ENCODE measurements at places on chromosomes 13 and 19.

DNA sequence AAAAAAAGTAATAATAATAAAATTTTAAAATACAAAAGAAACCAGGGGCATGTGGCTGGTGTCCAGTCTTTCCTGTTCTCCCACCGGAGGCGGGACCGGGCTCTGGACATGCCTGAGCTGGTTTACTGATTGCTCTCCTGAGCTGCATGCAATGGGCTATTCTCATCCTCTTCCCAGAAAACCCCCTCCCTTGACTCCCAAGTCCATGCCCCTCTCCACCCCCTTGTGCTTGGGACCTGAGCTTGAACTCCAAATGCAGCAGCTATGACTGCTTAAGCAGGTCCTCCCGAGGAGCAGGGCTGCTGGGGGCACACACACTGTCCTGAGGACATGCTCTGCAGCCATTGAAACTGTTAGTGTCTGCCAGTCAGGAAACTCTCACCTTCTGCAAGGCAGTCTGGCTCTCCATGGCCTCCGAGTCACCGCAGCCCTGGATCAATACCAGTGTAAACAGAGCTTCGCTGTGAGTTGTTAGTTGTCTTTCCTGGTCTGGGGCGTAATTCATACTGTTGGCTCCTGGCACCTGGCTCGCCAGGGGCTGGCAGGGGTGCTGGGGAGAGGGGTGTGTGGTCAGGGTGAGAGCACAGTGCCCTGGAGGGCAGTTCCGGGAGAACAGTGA is 41.6 kb upstream of the CHST8 start:
- no peak for DNase-seq

GRCh38 chr19:21482863-21483276 is 22.5 kb upstream of the ZNF429 start:
- peak; percentile 71 for DNase-seq

GRCh38 chr13:94708031-94708859 is 4.1 kb downstream of the SOX21 start:
- DNase-seq: peak; percentile 70

GRCh38 chr13:92122186-92122853 is 723.9 kb downstream of the GPC5 start:
- peak; percentile 27 for DNase-seq

- no peak for DNase-seq
Observed at GRCh38 chr13:73194310-73194709, 135.5 kb downstream of the KLF5 start.

- no peak for DNase-seq
Observed at GRCh38 chr13:30615481-30615865, 2.2 kb upstream of the USPL1 start.

GRCh38 chr19:42422901-42423461 is 4.2 kb downstream of the LIPE start:
- peak; percentile 58 for DNase-seq

GRCh38 chr13:84445776-84446175 is 563.5 kb upstream of the SLITRK1 start:
- DNase-seq: no peak

- DNase-seq: no peak
Observed at GRCh38 chr13:36436811-36437210, 4.5 kb downstream of the CCNA1 start.

Data from NCI-H82 (cell line).